ENCODE measurements at places on chromosomes 1 and 21.

- no peak for DNase-seq
Measured at GRCh38 chr1:104531990-104532389, 782.3 kb downstream of the AMY1C start.

GRCh38 chr1:23029337-23029736, 10.1 kb downstream of the KDM1A start:
- DNase-seq = peak; percentile 26

GRCh38 chr1:88984569-88984968, 7.9 kb downstream of the KYAT3 start:
- DNase-seq = no peak

DNA sequence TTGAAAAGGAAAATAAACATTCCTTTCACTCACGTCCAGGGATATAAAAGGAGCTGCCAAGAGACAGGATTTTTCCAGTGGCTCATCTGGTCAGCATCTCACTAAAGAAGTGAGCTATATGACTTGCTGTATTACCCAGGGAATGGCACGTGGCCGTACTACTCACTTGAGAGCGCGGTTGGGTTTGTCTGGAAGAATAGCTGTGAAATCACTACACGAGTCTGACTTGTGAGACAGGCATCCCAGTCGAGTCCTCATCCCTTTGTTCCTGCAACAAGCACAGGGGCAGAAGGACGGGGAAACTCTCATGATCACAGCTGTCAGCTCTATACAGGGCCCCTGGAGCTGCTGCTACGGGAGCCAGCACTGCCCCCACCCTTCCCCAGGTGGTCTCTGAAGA, 17.7 kb downstream of the RGS8 start:
- no peak for DNase-seq

GRCh38 chr1:167683641-167684502, 37.9 kb upstream of the MPZL1 start:
- no peak for DNase-seq

GRCh38 chr1:41719590-41719989, 199.1 kb downstream of the HIVEP3 start:
- no peak for DNase-seq

- no peak for DNase-seq
Measured at GRCh38 chr1:61782771-61783170, 40.5 kb downstream of the PATJ start.

DNA sequence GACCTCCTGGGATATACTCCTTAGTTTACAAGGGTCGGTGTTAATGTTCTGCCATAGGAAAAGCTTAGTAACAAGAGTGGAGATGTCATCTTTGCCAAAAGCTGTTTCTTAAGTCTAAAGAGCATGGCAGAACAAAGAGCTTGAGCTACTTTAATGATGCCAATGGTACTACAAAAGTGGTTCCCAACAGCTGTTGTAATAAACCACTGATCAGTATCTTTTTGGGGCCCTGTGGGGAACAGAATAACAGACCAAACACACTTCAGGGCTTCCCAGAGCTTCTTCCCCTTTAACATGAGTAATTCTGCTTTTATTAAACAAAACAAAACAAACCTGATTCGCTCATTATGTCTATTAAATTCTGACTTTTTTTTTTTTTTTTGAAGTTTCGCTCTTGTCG, 116.3 kb downstream of the NCAM2 start:
- DNase-seq = no peak

- DNase-seq = no peak
Measured at GRCh38 chr1:79737193-79737592, 730.7 kb upstream of the ADGRL4 start.

DNA sequence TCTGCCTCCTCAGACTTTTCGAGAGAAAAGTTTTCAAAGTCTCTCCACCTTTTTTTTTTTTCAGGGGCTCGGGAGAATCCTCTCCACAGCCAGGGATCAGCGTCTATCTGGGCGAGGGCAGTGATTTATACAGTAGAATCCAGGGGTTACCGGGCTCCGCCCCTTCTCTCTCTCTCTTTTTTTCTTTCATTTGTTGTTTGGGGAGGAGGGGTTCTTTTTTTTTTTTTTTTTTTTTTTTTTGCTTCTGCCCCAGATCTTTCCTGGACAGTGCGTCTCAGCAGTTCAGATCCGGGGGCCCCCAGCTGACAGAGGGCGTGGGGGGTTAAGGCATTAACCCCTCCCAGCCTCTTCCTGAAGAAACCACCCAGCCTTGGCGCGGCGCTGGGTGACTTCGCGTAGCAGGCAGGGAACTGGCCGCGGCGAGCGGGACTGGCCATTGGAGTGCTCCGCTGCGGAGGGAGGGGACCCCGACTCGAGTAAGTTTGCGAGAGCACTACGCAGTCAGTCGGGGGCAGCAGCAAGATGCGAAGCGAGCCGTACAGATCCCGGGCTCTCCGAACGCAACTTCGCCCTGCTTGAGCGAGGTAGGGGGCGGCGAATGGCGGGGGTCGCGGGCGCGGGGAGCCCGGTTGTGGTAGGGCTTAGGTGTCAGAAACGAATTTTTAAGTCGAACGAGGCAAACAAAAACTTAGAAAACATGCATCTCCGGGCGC, at the start of gene S1PR1:
Gene S1PR1, plus strand, starts transcription at position 504 of the 713 bp plus-strand sequence. CDS start 1,966 bp downstream, outside the sequence.
- peak; percentile 15 for DNase-seq

GRCh38 chr1:64073705-64074104, 129.7 kb upstream of the UBE2U start:
- no peak for DNase-seq

GRCh38 chr1:1100296-1100695, 15.6 kb downstream of the C1orf159 start:
- DNase-seq = no peak

- DNase-seq = no peak
Measured at GRCh38 chr1:201370500-201370899, 7.0 kb downstream of the TNNT2 start.

DNA sequence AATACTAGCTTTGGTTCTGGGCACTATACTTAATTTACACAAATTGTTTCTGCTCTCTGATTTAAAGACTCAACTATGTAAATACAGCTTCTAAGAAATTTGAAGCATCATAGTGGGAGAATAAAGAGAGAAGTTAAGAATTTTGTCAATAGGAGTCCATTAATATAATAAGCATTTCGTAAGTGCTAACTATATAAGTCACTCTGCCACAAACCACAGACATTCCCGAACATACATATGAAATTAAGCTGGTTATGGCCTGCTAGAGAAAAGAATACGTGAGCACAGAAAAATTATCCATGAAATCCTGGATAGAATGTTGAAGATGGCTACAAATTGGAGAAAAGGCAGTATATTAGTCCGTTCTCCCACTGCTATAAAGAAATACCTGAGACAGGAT, 526.2 kb downstream of the MRPL39 start:
- DNase-seq = no peak

DNA sequence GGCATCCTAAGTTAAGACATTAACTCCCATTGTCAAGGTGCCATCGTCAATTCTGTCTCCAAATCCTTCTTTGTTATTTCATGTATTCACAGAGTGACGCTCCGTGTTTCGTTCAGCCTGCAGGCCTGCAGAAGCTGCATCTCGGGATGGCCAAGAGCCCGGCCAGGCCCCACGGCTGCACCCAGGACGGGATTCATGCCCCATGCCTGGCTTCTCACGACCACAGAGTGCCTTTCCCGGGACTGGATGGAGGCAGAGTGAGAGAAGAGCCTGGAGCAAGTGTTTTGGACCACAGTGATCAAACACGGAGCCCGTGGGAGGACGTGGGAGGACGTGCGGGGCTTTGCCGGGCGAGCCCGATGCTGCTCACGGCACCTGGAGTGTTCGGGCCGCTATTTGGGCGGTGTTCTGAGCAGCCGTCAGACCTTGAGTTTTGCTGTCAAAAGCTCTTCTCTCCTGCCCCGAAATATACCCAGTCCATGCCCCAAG, 56.8 kb downstream of the COL6A1 start:
- DNase-seq = no peak

DNA sequence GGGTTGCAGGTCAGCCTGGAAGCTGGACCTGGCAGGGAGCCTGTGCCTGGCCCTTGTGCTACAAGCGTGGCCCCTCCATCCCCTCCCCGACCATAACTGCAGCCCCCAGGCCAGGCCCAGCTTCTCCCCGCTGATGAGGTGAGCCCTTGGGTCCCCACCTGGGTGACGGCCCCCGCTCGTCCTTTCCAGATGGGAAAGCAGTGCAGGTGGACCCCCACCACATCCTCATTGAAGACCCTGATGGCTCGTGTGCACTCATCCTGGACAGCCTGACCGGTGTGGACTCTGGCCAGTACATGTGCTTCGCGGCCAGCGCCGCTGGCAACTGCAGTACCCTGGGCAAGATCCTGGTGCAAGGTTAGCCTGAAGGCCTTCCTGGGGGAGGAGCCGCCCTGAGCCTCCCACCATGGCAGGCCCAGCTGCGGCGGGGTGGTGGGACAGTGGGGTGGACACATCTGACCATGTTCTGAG, 56.9 kb downstream of the TRIM11 start:
- no peak for DNase-seq
